ENCODE measurements at places on chromosomes 3 and 15. TPM values are rescaled to one million over a fixed set of nuclear protein-coding genes. Genes with fewer than 3 reads are reported as not detected.

EPHA3 gene
- 6.4 TPM for polyA plus RNA-seq

DNA sequence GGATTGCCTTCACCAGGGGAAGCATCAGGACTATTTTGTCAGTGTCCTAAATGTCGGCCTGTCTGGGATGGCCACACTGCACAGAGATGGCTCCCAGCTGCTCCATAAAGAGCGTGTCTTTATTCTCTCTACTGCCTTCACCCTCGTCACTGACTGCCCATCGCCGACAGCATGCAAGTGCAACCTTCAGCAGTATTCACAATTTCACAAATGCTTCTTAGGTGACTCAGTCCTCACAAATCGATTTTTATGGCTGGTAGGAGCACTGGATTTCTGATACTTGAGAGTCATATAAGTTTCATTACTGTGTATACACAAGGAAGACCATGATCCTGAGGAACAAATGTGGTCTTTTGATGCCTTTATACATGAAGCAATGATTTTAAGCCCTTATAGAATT, 1.1 kb upstream of the SSUH2 start:
- DNase-seq, result no peak

DNA sequence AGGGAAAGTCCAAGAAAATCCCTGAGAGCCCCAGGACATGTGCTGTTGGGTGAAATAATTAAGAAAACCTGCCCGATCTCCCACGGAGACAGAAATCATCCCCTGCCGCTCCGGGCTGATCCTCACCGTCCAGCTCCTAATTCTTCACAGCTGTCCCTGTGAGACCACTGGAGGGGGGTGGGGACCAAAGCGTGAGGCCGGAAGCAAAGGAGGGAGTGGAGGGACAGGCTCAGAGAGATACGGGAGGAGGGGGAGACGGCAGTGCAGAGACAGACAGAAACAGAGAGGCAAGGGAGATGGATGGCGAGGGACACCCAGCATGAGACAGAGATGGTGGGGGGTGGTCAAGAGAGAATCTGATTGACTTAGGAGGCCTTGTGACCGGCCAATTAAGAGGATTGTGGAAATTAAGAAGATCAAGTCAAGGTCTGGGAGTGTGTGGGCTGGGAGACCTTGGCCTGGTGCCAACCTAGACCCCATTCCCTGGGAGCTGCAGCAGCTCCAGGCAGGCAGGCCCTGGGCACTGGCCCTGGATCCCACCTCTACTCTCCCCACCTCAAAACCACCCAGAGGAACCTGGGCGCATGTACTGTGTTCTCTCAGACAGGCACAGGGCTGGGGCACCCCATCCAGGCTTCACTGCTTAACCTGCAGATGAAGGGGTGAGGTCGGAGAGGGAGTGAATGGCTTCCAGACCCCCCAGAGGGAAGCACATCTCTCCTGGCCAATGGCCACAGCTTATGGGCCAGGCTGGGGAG, 113.2 kb upstream of the ALDH1A3 start:
- DNase-seq, result no peak

DNA sequence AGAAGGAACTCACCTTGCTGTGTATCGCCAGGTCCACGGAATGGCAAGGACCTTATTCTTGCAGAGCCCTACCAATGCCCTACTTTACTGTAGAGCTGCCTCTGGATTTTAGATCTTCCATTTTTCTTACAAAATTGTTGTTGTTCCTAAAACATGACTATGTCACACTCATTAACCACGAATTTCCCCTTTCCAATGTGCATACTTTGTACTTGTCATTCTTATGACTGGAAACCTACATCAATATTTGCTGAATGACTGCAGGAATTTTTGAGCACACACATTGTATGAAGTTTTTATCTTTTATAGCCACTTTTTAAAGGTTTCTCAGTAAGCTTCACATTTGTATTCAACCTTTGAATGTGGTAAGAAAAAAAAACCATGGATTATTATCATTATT, 35.9 kb upstream of the CMSS1 start:
- DNase-seq, result no peak

GRCh38 chr3:99951701-99952100, 134.0 kb downstream of the CMSS1 start:
- DNase-seq, result no peak

GRCh38 chr3:107796791-107797190, 274.0 kb downstream of the BBX start:
- DNase-seq, result no peak

DNA sequence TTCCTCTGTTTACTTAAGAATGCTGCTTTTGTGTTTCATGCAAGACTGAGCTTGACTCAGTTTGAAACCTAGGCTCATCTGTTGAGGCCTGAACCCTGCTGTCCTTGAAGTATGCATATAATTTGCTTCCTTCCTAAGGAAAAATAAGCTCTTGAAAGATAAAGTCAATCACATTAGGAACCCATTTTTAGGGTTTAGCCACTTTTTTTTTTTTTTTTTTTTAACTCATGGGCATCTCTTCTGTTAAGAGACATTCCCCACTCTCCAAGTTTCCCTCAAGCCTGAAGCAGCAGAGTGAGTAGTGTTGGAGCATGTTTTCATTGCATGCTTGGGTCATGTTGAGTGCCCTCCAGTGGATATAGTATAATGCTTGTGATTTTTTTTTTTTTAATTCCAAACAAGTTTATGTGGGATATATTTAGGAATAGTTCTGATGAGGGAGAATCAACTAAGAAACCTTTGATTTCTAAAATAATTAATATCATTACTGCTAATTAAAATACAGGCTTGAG, 3.6 kb downstream of the CTNNB1 start:
- no peak for DNase-seq

DNA sequence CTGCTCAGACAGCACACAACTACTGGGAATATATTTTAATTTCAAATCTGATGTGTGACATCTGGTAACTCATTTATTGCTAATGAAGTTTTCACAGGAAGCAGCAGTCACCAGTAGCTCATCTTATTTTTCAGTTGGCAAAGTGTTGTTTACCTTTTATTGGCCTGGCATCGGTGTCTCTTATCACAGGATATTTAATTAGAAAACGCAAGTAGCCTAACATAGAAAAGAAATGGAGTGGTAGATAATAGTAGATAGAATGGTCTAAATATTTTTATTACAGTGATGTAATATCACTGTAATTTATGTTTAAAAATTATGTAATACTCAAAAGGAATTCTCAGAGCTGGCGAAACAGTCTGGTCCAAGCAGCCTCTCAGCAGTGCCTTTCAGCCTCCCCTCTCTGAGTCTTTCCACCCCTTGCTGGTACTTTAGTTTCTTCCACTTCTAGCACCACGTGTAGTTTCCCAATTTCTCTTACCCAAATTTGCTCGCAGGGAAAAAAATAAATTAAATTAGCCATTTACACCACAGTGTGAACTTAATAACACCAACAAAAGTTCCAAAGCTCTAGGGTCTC, 31.9 kb downstream of the AGTR1 start:
- no peak for DNase-seq

VPS13C gene
- polyA plus RNA-seq, result 36.9 TPM

SLCO2A1 gene
- 18.0 TPM for polyA plus RNA-seq
